Activated T-helper 1 cell treated with anti-CD3 and anti-CD28 coated beads, Interleukin-2, amount 50 U/mL, for 16 hours (primary cell): ENCODE measurements at places on chromosomes 13 and 19.

DNA sequence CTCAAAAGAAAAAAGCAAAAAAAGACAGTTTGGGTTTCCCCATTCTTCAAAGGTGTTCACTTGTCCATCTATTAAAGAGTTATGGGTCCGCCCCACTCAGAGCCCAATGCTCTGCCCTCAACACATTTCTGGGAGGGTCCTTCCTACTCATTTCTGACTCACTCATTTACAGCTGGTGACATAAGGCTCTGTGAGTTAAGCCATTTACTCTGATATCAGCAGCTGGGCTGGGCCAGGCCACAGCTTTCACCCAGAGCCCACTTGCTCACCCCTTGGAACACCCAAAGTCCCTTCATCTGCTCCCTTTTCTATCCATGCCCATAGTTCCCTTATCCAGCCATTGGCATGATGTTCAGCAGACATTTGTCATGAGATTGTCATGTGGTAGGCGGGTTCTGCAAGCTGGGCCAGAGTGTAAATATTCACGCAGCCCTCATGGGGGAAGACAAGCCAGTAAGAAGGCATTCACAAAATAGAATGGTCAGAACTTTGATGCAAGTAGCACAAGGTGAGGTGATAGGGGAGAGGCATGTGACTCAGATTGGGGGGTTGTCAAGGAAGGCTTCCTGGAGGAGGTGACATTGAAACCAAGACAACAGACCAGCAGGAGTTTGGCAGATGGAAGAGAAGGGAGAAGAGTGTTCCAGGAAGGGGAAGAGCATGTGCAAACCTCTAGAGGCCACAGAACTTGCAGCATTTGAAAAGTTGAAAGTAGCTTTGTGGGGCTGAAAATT, 5.9 kb downstream of the MAST1 start:
- no peak for DNase-seq

- no peak for DNase-seq
These were observed 2.6 kb downstream of the B3GNT8 start for GRCh38 chr19:41424335-41425173.

DNA sequence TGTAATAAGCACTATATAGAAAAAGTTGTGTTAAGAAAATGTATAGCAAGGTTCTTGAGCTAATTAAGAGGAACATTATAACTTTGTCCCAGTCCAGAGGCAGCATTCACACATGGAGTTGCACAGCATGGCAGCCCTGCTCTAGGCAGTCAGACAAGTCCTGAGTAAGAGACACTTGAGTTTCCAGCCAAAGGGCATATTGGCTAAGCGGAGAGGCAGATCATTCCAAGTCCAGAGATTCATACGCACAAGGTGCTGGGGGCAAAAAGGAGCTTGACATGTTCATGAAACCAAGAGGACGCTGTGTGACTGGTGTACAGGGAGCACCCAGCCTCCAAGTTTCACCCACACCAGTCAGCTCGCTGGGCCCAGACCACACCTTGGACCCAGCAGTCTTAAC, 232.6 kb upstream of the IPO5 start:
- no peak for DNase-seq

DNA sequence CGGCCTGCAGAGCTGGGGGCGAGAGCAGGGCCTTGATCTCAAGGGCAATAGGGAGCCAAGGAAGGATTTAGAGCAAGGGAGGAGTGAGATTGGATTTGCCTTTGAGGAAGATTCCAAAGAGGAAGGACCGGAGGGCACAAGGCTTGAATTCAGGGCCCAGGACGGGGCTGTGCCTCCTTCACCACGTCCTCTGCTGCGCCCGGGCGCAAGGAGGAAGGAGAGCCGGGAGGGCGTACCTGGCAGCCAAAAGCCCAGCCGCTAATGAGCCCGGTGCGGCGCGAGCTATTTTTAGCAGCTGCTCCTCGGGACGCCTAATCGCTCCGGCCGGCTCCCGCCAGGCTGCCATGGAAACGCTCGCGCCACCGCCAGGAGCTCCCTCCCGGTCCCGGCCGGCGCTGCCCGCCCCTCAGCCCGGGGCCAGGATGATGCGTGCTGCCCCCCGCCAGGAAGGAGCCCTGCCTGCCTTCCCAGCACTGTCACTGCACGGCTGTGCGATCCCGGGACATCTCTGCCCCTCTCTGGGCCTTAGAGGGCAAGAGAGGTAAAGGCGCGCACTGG, 31.3 kb downstream of the TINCR start:
- DNase-seq = no peak

DNA sequence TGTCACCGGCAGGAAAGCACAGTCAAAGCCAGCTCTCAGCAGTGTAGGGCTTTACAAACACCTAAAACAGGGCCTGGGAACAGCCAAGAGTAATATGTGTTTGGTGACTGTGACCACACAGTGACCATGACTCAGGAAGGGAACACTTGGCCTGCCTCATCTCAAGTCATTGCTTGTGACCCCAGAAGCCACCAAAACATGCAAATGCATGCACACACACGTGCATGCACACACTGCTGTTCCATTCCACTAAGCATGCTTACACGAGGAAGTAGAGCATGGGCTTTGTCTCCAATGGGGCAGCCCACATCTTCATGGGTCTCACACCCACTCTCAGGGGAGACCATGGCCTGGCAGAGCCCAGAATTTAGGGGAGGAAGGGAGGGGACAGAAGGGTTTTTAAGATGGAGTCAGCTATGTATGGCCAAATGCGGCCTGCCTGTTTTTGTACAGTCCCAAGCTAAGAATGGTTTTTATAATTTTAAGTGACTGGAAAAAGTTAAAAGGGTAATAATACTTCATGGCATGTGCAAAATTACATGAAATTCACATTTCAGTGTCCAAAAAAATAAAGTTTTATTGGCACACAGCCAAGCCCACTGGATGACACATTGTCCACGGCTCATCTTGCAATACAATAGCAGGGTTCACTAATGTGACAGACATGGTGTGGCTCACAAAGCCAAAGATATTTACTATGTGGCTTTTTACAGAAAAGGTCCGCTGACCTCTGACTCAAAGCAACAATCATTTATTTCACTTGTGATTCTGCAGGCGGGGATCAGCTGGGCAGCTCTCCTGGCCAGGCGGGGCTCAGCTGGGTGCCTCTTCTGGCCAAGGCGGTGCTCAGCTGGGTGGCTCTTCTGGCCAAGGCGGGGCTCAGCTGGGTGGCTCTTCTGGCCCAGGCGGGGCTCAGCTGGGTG, 17.3 kb downstream of the ZFR2 start:
- DNase-seq = no peak

GRCh38 chr13:80215368-80215767, 125.6 kb downstream of the SPRY2 start:
- no peak for DNase-seq

DNA sequence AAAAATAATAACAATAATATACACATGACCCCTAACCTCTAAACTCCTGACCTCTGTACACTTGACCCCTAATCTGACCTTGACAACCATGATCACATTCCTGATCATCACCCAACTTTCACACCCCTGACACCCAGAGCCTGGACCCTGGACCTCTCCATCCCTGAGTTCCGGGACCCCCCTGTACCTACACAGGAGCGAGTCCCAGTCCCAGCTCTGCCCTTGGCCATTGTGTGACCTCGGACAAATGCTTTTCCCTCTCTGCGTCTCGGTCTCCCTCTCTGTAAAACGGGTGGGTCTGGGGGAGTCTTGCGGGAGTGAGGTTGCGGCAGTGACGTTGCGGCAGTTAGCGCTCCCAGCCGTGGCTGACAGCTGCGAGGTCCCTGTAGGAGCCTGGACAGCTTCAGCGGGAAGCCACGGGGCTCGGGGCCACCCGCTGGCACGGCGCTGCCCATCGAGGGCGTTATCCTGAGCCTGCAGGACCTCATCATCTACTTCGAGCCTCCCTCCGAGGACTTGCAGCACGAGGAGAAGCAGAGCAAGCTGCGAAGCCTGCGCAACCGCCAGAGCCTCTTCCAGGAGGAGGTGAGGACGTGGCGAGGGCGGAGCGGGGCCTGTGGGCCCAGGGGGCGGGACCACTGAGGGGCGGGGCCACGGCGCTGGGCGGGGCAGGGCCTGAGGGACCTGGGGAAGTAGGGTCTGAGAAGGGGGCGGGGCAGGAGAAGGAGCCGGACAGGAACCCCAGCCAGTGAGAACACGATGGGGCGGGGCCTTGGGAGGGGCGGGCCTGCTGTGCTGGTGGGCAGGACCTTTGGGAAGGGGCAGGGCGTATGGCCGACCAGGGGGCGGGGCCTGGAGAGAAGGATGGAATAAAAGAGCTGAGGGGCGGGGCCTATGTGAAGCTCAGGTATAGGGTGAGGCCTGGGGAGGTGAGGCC, 19.2 kb downstream of the RYR1 start:
- no peak for DNase-seq

DNA sequence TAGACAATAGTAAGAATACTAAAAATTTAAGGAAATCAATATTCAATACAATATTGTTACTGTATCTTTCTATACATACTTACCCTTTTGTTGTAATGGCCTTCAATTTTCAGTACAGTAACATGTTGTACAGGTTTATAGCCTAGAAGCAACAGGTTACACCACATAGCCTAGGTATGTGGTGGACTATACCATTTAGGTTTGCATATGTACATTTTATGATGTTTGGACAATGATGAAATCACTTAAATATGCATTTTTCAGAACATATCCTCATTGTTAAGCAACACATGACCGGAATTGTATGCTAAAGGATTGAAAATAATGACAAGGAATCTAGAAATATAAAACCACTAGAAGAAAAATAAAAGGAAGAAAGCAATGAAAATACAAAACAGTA, 611.4 kb downstream of the DACH1 start:
- no peak for DNase-seq

DNA sequence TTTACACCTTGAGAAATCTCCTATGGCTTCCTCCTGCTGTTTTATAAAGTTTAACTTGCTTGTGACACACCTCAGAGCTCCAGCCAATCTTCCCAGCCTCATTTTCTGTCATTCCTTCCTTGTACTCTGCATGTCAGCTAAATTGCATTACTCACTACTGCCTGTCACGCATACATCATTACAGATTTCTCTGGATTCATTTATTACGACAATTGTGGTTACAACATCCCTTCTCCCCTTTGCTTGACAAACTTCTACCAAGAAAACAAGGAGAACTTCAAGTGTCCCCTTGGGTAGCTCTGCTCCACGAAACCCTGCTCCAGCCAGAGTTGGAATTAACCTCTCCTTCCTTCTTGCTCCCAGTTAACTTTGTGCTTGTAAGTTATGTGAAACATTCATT, 22.0 kb upstream of the GPR18 start:
- DNase-seq = no peak

GRCh38 chr19:4258181-4258580, 11.3 kb downstream of the YJU2 start:
- no peak for DNase-seq

GRCh38 chr13:24217601-24218281, 57.2 kb downstream of the SPATA13 start:
- no peak for DNase-seq

DNA sequence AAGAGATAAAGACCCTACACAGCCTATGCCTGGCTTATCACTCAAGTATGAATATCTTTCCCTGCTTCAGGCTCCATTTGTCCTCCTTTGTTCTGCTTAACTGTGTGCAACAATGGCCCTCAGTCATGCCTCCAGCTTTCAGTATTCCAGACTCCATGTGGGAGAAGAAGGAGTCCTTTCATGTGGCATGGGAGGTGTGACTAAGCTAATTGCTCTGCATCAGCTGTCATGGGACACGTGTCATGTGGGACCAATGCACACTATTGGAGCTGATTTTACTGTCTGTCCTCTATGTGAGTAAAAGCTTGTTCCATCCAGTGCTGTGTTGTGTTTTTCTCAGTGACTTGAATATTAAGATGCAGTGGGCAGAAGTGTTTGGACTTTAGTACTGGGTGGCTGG, 1198.3 kb downstream of the OLFM4 start:
- DNase-seq = no peak

DNA sequence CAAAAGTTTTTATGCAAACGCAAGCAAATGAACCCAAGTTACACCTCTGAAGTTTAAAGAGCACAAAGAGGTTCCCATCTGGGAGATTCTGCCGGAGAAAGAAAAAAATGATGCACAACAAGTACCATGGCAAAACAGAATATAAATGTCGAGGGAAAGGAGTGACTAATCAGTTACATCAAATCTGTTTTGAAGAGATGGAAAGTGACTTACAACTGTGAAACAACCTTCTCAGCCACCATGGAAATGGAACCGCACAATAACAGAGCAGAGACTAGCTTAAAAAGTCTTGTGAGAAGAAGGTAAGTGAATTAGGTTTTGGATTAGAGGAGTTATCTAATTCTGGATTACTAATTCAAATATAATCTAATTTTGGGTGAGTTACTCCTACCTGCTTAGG, 2.4 kb downstream of the HSPH1 start:
- DNase-seq = no peak

GRCh38 chr13:110277357-110277975, 29.5 kb downstream of the COL4A1 start:
- no peak for DNase-seq

DNA sequence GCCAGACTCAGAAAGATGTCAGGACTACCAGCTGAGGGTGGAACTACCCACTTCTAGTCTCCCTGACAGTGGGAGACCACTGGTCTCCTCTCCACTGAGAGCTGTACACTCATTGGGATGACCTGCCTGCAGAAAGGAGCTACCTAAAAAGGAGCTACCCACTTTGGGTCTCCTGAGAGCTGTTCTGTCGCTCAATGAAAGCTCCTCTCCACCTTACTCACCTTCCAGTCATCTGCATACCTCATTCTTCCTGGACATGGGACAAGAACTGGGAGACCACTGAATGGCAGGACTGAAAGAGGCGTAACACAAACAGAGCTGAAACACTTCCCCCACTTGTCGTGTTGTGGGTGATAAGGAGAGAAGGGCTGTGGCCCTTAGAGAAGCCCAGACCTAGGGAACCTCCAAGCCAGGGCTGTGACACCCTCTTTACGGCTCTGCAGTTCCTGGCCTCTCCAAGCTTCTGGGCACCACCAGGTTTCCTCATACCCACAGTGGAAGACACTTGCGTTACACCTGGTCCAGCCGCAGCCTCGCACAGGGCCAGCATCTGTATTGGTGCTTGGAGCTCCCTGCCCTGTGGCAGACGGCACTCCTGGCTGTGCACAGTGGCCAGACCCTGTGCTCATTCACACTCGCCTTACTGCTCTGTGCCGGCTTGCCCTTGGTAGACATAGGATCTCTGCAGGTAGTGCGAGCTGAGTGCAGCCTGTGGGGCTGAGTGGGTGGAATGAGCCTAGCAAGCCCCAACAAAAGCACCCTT, 54.9 kb upstream of the SLITRK6 start:
- DNase-seq = no peak

- no peak for DNase-seq
These were observed 146.9 kb downstream of the DCLK1 start for GRCh38 chr13:35984287-35984686.

DNA sequence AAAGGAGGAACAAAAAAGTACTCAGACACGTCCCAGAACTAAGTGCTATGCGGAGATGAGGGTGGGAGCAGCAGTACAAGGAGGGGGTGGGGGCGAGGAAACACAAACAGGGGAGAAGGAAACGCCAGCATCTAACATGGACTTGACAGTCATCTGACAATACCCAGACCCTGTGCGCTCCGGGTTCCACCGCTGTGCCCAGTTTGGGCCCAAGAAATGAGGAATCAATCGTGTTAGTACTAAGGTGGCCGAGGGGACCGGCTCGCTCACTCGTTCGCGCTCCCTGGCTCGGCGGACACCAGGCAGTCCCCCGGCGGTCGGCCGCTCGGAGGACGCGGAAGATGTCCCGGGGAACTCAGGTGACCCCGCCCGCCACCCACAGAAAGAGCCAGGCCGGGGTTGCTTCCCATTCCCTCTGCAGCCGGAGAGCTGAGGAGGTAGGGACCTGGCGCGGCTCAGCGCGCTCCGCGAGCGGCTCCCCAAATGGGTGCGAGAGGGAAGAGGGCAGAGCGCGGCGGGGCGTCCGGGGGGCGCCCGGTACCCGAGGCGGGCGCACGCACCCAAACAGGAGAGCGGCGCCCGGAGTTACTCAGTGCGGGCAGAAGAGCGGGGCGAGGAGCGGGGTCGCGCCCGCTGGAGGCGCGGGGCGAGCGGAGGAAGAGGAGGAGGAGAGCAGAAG, 616 bp downstream of the TSHZ3 start:
- DNase-seq = no peak
